NCI-H1694 (cell line): ENCODE measurements at places on chromosomes 16 and 17.

GRCh38 chr17:81261582-81262336 is 22.6 kb downstream of the NDUFAF8 start:
- DNase-seq = no peak

DNA sequence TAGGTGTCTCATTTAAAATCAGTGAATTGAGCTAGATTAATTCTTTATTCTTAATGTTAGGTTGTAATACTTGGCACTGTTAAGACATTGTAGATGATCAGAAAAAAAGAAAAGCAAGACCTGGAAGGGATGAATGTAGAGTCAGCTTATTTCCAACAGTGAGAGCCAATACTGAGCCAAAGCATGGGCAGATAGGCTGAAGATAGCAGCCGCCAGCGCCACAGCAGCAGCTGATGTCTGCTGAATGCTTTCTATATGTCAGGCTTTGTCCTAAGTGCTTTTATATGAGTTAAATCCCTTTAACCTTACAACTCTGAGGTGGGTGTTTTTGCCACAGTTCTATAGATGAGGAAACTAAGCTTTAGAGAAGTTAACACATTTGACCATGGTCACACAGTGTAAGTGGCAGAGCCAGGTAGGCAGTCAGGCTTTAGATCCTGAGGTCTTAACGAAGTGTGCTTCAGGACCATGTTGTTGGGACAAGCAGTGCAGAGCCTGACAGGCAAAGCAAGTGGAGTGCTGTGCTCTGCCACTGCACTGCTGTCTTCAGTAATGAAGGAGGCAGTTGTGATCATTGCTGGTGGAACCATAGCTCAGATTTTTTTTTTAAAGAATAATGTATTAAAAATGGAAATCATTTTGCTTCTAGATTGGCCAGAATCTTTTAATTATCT is 25.9 kb downstream of the TNRC6A start:
- DNase-seq = no peak

- DNase-seq = no peak
Measured at GRCh38 chr17:36576793-36577192, 14.9 kb upstream of the DHRS11 start.

DNA sequence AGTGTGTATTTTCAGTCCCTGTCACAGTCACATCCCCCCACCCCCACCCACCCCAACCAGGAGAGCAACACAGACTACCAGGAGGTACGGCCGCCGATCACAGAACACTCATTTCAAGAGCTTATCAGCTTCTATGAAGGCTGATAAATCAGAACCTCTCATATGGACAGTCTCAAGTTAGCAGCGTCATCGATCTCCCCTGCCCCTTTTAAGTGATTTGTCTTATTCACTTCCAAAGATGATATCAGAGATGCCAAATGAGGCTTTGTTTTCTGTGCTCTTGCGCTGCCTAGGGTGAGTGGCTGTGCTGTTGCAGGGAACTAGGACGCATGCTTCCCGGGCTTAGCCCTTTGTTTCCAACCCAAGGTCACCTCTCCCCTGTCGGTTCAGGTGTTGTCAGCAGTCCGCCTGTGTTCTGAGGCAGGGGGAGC is 26.8 kb upstream of the PMFBP1 start:
- no peak for DNase-seq

DNA sequence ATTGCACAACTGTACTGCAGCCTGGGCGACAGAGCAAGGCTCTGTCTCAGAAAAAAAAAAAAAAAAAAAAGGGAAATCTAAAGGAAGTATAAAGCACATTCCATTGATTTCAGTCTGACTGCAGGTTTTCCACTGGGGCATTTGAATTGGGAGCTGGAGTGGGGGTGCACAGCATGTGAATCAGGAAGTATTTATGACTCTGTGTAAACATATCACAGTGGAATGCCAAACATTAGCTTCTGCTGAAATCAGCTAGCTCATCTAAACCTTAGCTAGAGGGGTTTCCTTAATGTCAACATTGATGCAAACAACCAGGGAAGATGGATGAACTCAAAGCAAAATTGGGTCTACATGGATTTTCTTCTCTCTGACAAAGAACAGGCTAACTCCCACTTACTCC is 641.0 kb upstream of the EEF2KMT start:
- DNase-seq = no peak

DNA sequence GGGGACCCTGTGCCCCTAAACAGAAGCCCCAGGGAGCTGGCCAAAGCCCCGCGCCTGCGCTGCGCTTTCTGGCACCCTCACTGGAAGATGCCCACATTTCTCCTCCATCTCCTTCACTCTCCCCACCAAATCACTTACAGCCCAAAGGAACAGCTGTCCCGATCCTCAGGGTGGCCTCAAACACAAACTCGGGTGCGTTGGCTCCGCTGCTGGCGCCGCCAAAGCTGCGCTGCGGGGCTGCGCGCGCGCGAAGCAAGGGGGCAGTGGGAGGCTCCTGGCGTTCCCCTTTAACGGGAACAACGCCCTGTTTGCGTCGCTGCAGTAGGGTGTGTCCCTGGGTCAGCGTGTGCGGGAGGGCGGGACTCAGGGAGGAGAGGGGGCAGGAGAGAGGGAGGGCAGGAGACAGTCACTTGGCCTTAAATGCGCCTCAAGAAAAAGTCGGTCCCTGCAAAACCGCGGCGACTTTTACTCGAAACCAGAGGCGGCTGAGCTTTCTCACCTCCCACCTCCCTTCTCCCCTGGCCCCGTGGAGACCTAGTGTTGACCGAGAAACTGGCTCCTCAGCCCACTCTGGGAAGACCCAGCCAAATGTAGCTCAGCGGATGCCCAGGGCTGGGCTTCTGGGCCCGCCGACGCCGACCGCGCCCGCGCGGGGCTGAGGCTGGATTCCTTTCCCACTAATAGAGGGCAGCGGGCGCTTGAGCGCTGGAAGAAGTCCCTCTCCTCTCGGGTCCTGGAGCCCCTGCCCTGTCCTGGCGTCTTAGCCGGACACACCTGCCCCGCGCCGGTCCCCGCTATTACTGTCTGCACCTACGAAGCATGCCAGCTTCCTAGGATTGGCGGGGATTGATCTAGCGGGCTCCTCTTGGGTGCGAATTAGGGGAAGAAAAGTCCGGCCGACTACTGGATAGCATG is 2.6 kb downstream of the PMP22 start:
- no peak for DNase-seq

DNA sequence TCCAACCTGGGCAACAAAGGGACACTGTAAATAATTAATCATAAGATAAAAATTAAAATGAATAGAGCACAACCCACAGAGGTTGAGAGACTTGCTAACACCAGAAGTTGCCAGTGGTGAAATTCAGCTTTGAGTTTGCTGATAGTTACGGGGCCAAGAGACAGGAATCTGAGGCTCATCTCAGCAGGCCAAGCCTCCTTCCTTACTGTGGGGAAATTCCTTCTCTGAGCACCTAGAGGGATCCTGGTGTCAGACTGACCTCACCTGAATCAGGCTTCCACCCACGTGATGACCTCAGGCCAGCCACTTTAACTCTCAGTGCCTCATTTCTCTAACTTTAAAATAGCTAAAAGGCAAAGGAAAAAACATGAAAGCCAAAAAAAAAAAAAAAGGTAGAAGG is 4.7 kb downstream of the ABAT start:
- DNase-seq = no peak

DNA sequence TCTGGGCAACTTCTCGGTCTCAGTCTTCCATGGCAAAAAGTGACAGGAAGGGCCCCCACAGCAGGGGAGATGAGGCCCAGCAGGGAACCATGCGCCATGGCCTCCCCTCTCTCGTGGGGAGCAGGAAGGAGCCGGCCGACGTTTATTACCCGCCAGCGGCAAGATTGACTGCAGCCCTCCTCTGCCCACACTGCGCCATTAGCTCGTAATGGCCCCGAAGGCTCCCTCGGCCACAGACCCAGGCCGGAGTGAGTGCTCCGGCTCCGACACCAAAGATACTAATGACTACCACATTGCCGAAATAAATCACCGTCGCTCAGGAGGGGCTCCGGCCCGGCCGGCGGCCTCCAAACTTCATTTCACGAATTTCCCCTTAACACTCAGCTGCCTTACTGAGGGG is 226.9 kb downstream of the C16orf78 start:
- no peak for DNase-seq

DNA sequence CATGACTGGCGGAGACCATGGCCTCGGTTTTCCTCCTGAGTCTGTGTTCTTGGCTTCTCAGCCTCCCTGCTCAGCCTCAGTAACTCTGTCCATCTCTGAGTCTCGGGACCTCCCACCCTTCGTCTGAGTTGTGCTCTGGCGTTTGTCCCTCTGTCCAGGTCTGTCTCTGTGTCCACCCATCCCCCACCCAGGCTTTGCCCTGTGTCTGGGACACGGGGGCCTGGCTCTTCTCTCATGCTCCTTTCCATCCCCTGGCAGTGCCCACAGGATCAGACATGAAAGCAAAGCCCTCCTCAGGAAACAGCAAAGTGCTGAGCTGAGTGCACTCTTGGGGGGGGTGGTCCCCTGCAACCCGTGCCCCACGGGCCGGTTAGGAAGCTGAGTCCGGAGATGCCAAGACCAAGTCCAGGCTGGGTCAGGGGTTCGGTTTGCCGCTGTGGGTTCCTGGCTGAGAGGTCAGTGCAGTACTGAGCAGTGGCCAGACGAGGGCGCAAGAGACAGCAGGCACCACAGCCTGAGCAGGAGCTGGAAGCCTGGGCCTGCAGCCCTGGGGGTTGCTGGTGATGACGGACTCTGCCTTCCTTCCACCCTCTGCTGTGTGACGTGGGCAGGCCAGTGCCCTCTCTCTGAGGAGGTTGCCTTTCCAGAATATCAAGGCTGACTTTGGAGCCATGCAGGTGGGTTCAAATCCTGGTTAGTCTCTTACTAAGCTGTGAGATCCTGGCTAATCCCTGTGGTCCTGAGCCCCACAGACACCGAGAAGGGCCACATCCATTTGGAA is 2.5 kb downstream of the P2RX1 start:
- peak; percentile 53 for DNase-seq

- no peak for DNase-seq
Measured at GRCh38 chr17:35359398-35359797, 14.0 kb downstream of the SLFN11 start.

DNA sequence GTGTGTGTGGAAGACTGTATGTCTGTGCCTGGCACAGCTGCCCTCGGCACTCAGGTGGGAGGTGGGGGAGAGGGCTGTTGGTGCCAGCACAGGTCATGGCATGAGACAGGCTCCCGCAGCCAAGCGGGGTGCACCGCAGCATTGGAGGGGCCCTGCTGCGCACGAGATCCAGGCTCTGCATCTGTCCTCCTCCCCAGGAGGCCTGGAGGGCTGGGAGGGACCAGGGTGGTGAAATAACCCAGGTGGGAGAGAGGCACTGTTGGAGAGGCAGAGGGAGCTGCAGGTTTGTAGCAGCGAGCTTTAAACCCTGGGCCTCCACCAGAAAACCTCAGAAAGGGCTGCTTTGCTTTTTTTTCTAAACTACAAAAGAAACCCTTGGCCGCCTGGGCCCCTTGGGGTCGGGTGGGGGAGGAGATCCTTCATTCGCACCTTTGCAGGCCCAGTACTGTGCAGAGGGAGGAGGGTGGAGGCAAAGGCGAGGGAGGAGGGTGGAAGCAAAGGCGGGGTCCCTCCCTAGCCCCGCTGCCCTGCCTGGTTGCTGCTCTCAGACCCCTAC is 241.7 kb downstream of the SEC14L1 start:
- no peak for DNase-seq

GRCh38 chr17:50213026-50214022 is 11.9 kb upstream of the COL1A1 start:
- peak; percentile 29 for DNase-seq

DNA sequence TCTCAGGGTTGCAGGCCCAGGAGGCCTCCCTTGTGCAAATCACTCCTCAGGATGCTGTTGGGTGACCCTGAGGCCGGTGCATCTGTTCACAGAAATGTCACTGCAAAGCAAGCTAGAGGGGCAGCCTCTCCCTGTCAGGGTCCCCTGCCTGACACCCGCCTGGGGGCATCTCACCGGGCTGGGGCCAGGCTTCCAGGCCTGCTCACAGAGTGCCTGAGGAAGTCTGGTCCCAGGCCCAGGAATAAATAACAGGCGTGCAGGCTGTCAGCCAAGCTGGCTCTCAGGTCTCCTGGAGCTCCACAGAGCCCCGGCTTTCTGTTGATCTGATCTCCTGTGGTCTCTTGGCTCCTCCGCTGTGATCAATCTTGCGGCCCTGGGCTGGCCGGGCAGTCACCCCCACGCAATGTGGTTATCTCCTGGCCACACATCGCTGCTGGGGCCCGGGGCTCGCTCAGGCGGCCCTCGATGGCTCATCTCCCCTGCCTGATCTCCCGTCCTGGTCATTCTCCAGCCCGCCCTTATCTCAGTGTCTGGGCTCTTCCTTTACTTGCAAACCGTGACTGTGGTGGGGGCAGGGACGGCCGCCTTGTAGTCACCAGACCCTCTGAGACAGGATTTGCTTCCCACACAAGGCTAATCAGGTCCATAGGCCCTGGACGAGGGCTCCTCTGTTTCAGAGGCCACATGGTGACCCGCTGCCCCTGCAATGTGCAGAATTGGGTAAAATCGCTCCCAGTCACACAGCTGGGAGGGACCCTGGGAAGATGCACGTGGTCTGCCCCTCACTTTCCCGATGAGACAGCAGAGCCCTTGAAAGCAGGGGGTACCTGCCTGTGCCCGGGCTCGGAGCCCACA is 231.2 kb upstream of the GSE1 start:
- peak; percentile 45 for DNase-seq

GRCh38 chr16:66199189-66199588 is 167.3 kb upstream of the CDH5 start:
- DNase-seq = no peak
